Skin of body (tissue), 3 donors: ENCODE measurements at places on chromosomes 1 and 21.

GRCh38 chr1:246355411-246356230 is 151.5 kb downstream of the SMYD3 start:
- no peak for DNase-seq

DNA sequence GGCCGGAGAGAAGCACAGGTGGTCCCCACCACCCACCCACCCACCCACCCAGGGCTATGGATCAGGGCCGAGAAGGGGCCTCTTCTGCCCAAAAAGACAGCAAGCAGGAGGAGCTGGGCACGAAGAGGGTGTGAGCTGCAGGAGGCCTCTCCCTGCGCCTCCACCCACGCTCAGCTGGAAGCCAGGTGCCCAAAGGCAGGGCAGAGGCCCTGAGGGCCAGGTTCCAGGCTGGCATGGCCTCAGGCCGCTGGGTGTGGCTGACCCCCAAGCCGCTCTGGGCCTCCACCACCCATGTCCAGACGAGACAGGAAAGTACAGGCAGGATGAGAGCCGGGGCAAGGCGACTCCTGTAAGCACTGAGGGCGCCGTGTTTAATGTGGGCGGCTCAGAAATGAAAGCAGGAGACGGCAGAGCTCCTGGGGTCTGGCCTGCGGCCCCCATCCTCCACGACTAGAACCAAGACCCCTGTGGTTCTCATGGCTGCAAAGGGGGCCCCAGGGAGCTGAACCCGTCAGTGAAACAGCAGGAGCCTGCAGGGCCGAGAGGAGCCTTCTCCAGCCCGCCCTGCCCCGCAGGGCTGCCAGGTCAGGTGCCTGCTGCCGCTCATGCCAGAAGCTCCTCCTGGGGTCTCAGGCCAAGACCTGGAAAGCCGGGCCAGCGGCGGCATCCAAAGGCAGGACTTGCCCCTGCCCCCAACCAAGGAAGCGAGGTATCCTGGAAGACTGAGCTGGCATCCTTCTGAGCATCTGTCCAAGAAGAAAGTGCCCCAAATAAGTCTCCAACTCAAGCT is 56.0 kb downstream of the MEGF6 start:
- no peak for DNase-seq

DNA sequence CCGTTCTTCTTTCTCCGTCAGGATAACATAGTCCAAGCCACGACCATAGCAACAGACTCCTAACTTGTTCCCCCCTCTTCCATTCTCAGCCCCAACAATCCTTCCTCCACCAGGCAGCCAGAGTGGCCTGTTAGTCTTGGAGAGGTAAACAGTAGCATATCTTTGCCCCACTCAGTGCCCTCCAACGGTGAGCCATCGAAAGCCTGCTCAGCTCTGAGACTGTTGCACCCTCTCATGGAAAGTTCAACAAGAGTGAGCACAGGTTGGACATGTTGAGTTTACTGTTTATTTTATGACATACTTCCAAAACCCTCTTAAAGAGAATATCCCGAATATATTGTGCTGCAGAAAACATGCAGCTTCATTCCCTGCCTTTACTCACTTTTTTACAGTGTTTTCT is 30.1 kb upstream of the BACE2 start:
- no peak for DNase-seq

- no peak for DNase-seq
Observed at GRCh38 chr21:16037421-16037955, 307.7 kb downstream of the USP25 start.

GRCh38 chr1:966135-966703 is at the start of gene PLEKHN1:
PLEKHN1 (plus strand) TSS chr1:966482; CDS start chr1:966532, 50 bp downstream.
- no peak for DNase-seq

- DNase-seq = no peak
Observed at GRCh38 chr1:198641501-198641900, 2.7 kb downstream of the PTPRC start.

DNA sequence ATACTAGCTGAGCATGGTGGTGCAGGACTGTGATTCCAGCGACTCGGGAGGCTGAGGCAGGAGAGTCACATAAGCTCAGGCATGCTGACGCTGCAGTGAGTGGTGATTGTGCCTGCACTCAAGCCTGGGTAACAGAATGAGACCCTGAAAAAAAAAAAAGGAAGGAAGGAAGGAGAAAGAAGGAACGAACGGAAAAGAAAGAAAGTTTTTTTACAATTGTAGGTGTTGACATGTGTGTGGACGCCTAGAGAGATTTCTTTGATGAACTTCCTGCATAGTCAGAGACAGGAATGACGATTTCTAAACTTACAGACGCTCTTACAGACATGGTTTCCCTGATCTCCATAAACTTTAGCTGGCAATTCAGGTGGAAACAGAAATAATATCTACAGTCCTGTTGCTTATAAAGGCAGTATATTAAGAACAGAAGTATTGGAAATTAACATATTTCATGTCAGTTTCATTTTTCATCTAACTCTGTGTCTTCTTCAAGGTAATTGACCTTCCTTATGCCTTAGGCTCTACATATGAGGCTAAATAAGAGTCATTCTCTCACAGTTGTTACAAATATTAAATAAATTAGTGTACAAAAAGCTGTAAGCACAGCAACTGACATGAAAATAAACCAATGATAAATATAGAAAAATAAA is 4.1 kb downstream of the SAMSN1 start:
- no peak for DNase-seq

- DNase-seq = no peak
Observed at GRCh38 chr1:166202546-166202945, 35.7 kb upstream of the FAM78B start.
